ENCODE measurements at places on chromosomes 2 and 18.

GRCh38 chr2:17052001-17052400 is 386.4 kb upstream of the CYRIA start:
- no peak for DNase-seq

DNA sequence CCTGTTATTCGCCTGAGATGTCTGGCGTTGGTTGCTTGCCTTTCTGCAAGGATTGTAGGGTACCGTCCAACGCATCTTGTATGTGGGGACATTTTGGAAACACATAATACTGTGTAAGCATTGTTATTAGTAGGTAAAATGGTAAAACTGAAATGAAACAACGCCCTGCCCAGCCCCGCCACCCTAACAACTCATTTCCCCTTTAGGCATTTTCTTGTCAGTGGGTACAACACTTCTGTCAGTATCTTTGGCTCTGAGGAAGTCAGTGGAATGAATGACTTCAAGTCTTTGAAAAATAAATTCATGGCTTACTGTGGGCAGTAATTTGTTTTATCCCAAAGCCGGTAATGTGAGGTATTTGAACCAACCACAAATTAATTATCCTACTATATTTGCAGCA is 86.0 kb downstream of the FMNL2 start:
- DNase-seq = no peak

- peak; percentile 67 for DNase-seq
Observed at GRCh38 chr18:26804519-26804918, 61.0 kb downstream of the AQP4 start.

GRCh38 chr18:79878741-79879378 is 72.6 kb downstream of the SLC66A2 start:
- no peak for DNase-seq

GRCh38 chr18:30595942-30596341 is 446.6 kb downstream of the DSC3 start:
- DNase-seq = no peak

DNA sequence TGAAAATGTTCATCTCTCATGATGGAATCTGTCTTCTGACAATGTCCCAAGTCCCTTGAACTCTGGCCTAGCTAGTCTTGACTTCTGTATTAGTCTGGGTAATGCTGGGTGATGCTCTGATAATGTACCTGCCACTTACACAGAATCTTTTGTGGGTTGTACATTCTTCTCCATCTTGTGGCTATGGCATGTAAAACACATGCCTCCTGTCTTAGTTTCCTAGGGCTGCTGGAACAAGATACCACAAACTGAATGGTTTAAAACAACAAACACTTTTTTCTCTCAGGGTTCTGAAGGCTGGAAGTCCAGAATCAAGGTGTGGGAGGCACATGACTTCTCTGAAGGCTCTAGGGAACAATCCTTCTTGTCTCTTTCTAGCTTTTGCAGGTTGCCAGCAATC is 57.1 kb downstream of the RAPGEF4 start:
- no peak for DNase-seq
